ENCODE measurements at places on chromosomes 7 and 10. TPM values are rescaled to one million over a fixed set of nuclear protein-coding genes. Genes with fewer than 3 reads are reported as not detected.

- DNase-seq = no peak
Measured at GRCh38 chr10:128063736-128064107, 62.5 kb downstream of the MKI67 start.

Gene ACADSB
- 18.5 TPM for total RNA-seq

DNA sequence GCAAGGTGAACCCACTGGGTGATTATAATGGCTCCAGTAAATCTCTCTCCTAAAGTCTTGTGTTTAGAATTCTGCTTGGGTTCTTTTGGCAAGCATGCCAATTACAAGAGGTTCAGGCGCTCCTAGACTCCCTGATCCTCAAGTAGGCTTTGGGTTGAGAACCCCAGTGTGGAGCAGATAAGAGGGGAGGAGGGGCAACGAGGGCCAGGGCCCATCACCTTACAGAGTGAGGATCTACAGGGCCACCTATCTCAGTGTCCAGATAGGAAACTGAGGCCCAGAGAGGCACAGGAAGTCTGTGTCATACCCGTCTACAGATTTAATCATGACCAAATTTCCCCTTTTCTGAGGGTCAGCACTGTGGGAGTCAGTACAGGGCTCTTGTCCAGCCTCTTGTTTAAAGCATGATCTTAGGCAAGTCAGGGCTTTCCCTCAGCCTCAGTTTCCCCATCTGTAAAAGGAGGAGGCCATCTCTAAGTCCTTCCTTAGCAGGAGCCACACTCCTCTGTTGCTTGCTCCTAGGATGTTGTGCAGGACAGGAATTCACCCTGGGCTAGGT lies 4.4 kb downstream of the TACR2 start:
- DNase-seq = no peak

DNA sequence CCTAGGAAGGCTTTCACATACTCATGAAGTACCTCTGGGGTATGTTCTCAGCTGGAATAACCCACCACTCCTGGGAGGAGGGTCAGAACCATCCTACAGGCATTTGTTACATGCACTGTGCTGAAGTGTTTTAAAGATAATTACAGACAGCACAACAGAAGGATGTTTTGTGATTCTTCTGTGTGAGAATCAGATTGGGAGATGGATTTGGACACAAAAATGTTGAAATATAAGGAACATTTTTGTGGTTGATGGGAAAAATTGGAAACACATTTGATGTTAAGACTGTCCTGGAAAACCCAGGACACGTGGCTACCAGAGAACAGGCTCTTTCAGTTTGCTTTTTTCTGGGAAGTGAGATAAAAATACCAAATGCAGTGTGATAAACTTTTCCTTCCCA lies 61.4 kb downstream of the BICC1 start:
- DNase-seq = no peak

DNA sequence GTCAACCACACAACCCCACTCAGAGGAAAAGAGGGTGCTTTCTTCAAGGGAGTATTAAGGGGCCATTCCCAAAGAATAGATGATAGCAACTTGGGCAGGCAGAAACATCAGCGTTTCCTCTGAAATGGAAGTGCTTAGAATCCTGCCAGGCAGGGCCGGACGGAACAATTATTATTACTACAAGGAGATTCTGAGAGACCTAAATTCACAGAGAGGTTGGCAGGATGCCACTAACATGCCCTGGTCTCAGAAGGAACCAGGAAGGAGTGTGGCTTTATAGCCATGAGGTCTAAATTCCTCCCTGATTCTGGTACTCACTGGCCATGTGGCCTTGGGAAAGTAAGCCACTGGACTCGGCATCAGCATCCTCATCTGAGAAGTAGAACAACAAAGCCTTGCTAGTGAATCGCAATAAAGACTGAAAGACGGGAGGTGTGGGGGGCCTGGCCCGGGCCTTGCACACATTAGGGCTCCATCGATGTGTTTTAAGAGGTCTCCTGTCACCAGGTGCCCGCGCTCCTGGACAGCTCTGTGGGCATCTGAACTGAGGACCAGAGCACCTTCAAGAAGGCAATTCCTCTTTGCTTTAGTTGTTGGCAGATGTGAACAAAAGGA lies 131.5 kb downstream of the OAT start:
- no peak for DNase-seq

DNA sequence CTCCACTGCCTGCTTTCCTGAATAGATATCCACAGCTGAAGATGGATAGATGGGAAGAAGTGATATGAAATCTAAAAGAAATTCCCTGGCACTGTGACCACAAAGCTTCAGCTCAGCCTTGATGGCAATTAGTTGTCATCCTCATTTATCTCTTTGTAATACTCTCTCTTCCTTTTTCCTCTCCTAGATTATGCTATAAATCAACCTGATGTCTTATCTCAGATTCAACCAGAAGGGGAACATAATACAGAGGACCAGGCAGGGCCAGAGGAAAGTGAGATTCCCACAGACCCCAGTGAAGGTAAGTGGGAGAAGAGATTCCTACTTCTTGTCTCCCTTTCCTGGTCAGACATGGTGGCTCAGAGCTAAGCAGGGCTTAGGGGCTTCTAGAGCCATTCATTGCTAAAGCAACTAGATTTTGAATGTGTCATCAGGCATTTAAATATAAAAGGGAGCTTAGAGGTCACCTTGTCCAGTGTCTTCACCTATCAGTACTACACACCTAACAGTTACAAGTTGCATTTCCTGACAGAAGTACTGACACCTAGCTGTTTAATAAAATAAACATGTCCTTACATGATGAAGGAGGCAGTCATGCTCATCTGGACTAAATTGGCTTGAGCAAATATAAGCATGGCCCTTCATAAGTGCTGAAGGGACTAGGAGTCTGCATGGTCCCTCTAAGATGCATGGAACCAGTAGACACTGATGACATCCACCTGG lies 19.5 kb downstream of the ZNF398 start:
- DNase-seq = no peak

DNA sequence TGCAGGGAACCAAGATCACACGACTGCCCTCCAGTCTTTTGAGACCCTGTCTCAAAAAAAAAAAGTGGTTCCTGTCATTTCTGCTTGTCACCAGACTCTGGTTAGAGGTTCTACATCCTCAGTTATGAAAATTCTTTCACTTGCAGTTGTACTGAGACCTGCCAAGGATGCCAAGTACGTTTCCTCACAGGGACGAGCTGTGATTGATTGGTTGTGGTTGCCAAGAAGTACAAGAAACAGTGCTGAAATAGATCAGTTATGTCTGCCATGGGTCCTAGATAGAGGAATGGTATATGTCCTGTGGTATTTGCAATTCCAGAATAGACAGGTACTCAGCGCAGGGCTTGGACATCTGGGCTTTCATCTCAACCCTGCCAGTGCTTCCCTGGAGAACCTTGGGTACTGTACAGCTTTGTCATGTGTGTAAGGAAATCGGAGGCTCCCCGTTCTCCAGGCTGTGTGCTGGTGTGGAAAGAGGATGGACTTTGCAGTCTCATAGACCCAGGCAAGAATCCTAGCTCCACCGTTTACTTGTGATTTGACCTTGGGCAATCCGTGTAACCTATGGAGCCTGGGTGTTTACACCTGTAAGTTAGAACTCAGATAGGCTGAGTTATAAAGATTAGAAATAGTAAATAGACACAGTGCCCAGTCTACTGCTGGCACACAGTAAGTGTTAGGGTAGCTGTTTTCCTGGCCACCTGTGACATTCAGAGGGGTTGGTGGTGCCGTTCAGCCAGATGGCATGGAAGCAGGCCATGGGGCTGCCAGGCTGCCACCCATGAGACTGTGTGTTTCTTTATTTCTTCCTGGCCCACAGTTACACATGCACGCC lies 53.0 kb downstream of the COL13A1 start:
- no peak for DNase-seq

- DNase-seq = no peak
Measured at GRCh38 chr10:43226441-43226840, 40.4 kb downstream of the RASGEF1A start.

DNA sequence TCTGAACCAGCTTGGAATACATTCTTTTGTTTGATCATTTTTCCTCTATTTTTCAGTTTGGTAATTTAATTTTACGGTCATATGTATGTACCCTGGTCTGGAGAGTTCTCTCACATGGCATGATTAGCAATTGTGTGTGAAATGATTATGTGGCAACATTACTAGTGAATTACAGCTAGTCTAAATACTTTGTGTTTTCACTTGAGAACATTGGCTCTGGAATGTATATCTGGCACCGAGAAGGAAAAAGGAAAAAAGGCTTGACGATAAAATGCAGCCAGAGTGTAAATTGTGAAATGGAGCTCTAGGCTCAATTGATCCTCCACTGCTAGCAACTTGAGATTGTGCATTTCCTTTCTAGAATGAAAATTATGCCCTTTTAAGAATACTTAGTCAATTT lies 397.2 kb downstream of the EXOC4 start:
- no peak for DNase-seq

DNA sequence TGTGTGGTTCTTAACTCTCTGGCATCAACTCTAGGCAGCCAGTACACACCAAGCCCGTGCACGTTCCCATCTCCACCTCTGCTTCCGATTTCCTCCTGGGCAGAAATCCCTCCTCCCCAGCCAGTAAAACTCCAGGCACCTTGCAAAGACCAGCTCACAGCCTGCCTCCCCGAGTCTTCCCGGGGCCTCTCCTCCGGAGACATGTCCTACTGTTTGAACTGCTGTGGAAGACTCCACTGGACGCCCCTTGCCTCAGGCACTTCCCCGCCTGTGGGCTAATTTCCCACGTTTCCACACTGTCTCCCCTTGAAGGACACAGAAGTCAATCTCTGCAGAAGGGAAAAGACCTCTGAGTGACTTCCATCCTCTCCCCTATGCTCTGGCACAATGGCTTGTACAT lies 210.7 kb upstream of the FRMD4A start:
- no peak for DNase-seq

- DNase-seq = no peak
Measured at GRCh38 chr10:52442576-52442975, 128.5 kb downstream of the DKK1 start.

Gene CYP26A1
- total RNA-seq = not detected

- DNase-seq = no peak
Measured at GRCh38 chr7:57417736-57418135, 32.2 kb upstream of the ZNF716 start.

DNA sequence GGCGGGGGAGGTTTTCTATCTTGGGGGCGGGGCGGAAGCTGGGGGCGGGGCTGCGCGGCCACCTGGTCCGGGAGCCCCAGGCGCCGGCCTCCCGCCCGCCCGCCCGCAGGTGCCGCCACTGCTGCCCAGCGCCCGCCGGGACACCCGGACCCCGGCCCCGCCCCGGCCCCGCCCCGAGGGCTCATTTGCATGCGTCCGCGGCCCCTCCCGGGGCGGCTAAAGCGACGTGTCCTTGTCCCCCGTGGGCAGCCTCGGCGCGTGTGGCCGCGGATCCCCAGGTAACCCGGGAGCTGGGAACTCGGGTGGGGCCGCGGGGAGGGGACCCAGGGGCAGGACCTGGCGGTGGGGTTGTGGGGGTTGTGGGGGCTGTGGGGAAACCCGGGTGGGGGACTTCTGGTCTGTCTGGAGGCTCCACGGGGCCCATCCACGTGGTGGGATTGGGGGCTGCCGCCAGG lies at the start of gene BHLHA15:
TSS of gene BHLHA15 (plus strand) at position 219 of the 455 bp plus-strand sequence. CDS start 871 bp downstream, outside the sequence.
- peak; percentile 23 for DNase-seq

Gene KNDC1
- total RNA-seq = not detected

Gene GRID1
- total RNA-seq = not detected

Gene ANK3
- total RNA-seq = 9.0 TPM

- DNase-seq = no peak
Measured at GRCh38 chr7:148540041-148540738, 50.4 kb upstream of the C7orf33 start.

Measured in CD8-positive, alpha-beta T cell (primary cell).